H1 (cell line): ENCODE measurements at places on chromosomes 1 and 21. TPM values are rescaled to one million over a fixed set of nuclear protein-coding genes. Genes with fewer than 3 reads are reported as not detected.

Gene TFF2
- total RNA-seq = not detected in 2 replicates

Gene SELP
- total RNA-seq = not detected in 2 replicates

- no peak for DNase-seq
- no peaks in the 10 kb centered on the region for H3K27me3 ChIP-seq
- no peaks in the 10 kb centered on the region for H3K4me1 ChIP-seq
- no peak overlapping the region for H3K27ac ChIP-seq
These were observed 34.5 kb upstream of the CSF3R start for GRCh38 chr1:36517011-36517771.

DNA sequence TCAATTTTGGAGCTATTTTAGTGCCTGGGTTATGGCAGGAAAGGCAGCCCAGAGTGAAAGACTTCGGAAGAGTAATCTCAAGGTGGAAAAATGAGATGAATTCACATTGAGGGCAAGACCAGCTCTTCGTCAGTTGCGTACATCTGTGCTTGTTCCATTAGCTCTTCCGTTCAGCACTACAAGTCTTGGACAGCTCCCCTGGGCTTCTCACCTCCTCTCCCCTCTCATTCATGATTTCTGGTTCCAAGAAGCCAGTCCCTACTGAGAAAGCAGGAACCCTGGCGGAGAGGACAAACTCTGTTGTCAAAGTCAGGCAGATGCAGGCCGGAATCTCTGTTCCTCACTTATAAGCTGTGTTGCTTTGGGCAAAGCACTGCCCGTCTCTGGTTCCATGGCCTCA, 76.5 kb downstream of the ACTL8 start:
- H3K27me3 ChIP-seq = 0 out of 2 replicates have a peak, but pooled peaks cover 2% of the 10 kb centered on the region
- DNase-seq = peak; percentile 76
- no peaks in the 10 kb centered on the region for H3K4me1 ChIP-seq
- no peaks in the 10 kb centered on the region for H3K36me3 ChIP-seq

DNA sequence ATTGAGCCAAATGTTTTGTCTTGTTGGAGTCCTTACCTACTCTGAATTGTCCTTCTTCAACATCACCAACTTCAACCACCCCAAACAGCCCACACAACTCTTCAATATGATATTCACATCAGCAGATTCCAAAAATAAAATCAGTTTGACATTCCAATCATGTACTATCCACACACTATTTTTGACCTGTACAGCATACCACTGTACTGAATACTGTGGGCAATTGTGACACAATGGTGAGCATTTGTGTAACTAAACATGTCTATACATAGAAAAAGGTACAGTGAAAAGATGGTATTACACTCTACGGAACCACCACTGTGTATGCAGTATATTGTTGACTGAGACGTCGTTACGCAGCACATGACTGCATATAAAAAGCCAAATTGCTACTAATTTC, 223.1 kb downstream of the KCNT2 start:
- no peak overlapping the region for H3K27ac ChIP-seq
- H3K4me3 ChIP-seq = no peak overlapping the region
- no peaks in the 10 kb centered on the region for H3K36me3 ChIP-seq
- no peak for DNase-seq
